Daoy (cell line): ENCODE measurements at places on chromosomes 6 and 20. TPM values are rescaled to one million over a fixed set of nuclear protein-coding genes. Genes with fewer than 3 reads are reported as not detected.

Gene ZNF133
- total RNA-seq = 11.7 and 12.9 TPM in 2 replicates

DNA sequence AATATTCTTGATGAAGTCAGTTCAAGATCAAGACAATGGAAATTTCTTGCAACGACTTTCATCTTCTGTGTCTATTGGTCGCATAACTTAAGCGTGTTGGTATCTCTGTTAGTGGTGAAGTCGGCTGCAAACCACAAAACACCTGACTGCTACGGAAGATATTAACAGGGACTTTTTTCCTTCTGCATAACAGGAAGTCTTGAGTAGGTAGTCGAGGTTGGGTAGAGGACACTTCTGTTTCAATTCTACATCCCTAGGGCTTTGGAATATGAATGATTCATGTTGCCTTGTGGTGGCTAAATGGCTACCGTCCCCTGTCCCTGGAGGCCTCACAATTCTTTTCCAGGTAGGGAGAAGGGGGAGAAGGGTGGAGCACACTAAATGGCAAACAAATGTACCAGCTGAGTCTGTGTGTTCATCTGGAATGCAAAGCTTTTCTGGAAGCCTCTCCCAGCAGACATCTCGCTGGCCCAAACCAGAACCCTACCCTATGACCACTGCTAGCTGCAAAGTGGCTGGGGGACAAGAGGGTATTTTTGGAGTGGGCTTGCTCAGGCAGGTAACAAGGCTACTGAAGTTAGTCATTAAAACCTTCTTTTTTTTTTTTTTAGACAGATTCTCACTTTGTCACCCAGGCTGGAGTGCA is 34.6 kb upstream of the NKX2-2 start:
- DNase-seq = no peak

Gene SLC32A1
- not detected in 2 replicates for total RNA-seq

GRCh38 chr6:31476515-31477139 is 21.3 kb upstream of the MICB start:
- no peak for DNase-seq

Gene RIPPLY2
- 5.1 and 5.4 TPM in 2 replicates for total RNA-seq

GRCh38 chr20:47285189-47285588 is 71.3 kb downstream of the ZMYND8 start:
- no peak for DNase-seq

Gene MOG
- not detected in 2 replicates for total RNA-seq

Gene CST1
- total RNA-seq = not detected in 2 replicates

GRCh38 chr20:699342-699741 is 23.7 kb upstream of the SCRT2 start:
- DNase-seq = no peak

DNA sequence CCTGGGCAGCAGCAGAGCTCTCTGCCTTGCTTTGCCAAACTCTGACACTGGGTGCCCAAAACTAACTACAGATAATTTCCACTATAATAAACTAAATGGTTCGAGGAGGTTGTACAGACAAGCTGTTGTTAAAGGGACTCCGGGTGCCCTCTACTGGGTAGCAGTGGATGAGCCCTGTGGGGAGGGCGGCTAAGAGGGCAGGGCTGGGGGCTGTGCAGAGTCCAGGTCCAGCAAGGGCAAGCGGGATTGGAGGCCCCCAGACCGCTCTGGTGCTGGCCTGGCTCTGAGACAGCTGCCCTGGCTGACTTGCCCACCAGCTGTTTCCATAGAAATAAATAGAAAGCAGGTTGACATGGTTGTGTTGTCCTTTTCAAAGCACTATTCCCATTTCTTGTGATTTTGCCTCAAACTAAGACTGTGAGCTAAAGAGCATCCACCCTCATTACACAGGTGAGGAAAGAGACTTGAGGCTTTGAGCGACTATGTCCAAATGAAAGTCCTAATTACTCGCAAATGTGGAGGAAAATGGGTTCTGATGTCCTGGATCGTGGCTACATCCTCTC is 167.6 kb upstream of the CST7 start:
- DNase-seq = no peak
